ENCODE measurements at places on chromosomes 5 and 9. TPM values are rescaled to one million over a fixed set of nuclear protein-coding genes. Genes with fewer than 3 reads are reported as not detected.

DNA sequence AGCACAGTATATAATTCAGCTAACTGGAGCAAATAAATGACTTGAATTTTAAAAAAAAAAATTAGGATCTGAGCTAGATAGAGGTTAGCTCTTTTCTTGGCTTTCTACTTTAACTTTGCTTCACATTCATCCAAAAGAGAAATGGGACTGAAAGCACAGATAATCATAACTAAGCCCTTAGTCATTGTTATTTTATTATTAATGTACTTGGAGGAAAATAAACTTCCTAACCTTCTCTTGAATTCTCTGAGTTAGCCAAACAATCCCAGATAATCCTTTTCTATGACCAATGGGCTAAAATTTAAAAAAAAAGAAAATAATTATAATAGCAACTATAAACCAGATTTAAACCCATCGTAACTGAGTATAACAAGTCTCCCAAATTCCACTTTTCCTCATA lies 57.6 kb upstream of the RASA1 start:
- DNase-seq, result no peak

CDC20B gene
- not detected for total RNA-seq

- no peak for DNase-seq
These were observed 25.9 kb upstream of the MSANTD3 start for GRCh38 chr9:100401042-100401441.

DMRT2 gene
- not detected for total RNA-seq

- no peak for DNase-seq
These were observed 497.5 kb upstream of the RGMB start for GRCh38 chr5:98275980-98276379.

- DNase-seq, result no peak
These were observed 2.7 kb downstream of the LARP1 start for GRCh38 chr5:154757814-154758406.

- DNase-seq, result no peak
These were observed 61.2 kb upstream of the PITX1 start for GRCh38 chr5:135095052-135095715.

GRCh38 chr9:69342769-69343168 lies 17.8 kb downstream of the ENTREP1 start:
- DNase-seq, result no peak
